ENCODE measurements at places on chromosomes 5 and 9. TPM values are rescaled to one million over a fixed set of nuclear protein-coding genes. Genes with fewer than 3 reads are reported as not detected.

The SLC2A6 gene
- 8.0 TPM for polyA plus RNA-seq

The FNBP1 gene
- polyA plus RNA-seq: 135 TPM

The LCN15 gene
- not detected for polyA plus RNA-seq

The EDIL3 gene
- polyA plus RNA-seq: not detected

The FAM240B gene
- not detected for polyA plus RNA-seq
